Mesothelial cell of epicardium (in vitro differentiated cells): ENCODE measurements at places on chromosomes 4 and X.

DNA sequence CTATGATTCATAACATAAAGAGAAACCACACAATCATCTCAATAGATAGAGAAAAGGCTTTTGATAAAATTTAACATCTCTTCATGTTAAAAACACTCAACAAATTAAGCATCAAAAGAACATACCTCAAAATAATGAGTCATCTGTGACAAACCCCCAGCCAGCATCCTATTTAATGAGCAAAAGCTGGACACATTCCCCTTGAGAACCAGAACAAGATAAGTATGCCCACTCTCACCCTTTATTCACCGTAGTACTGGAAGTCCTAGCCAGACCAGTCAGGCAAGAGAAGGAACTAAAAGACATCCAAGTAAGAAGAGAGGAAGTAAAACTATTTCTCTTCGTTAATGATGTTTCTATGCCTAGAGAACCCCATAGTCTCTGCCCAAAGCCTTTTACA lies 507.2 kb downstream of the PABPC4L start:
- peaks cover 2% of the 10 kb centered on the region for H3K36me3 ChIP-seq
- no peak overlapping the region for H3K27ac ChIP-seq
- no peak for DNase-seq
- H3K4me1 ChIP-seq = no peaks in the 10 kb centered on the region
- no peak overlapping the region for H3K4me3 ChIP-seq

DNA sequence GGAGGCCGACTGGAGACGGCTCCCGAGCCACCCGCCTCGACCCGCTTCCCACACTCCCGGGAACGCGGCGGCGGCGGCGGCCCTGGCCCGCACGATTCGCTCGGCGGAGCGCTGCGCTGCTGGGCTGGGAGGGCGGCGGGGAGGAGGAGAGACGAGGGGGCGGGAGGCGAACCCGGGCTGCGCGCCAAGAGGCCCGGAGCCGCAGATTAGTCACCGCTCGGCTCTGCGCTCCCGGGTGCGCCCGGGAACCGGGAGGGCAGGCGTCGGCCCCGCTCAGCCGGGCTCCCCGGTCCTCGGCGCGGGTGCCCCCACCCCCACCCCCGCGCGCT lies 11.2 kb upstream of the BCOR start:
- peak overlapping the region; percentile 56 for H3K4me3 ChIP-seq
- no peak overlapping the region for H3K27ac ChIP-seq
- peak; percentile 82 for DNase-seq
- no peaks in the 10 kb centered on the region for H3K27me3 ChIP-seq
- no peaks in the 10 kb centered on the region for H3K36me3 ChIP-seq

- peaks cover 13% of the 10 kb centered on the region for H3K4me1 ChIP-seq
- H3K36me3 ChIP-seq = no peaks in the 10 kb centered on the region
- H3K27me3 ChIP-seq = no peaks in the 10 kb centered on the region
- DNase-seq = no peak
- peak overlapping the region; percentile 13 for H3K27ac ChIP-seq
- H3K4me3 ChIP-seq = no peak overlapping the region
Observed at GRCh38 chr4:78018271-78019049, 38.7 kb upstream of the FRAS1 start.

DNA sequence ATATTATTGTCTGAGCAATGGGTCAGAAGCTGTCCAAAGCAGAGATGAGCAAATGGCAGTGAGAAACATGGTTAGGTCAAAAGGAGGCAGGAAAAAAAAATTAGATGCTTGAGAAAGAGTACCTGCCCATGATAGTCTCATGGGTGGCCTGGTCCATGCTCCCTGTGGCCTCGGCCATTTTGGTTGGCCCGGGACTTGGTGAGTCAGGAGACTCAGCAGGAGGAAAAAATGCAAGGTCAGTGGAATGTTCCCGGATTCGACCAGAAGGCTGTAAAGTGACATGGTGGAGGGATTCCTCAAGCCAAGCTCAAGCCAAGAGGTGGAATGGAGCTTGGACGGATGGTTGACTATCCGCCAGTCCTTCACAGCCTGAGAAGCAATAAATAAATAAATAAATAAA lies 236.7 kb downstream of the ASMT start:
- no peaks in the 10 kb centered on the region for H3K27me3 ChIP-seq
- H3K36me3 ChIP-seq = no peaks in the 10 kb centered on the region
- no peak overlapping the region for H3K4me3 ChIP-seq
- no peak overlapping the region for H3K27ac ChIP-seq
- no peaks in the 10 kb centered on the region for H3K4me1 ChIP-seq

- H3K27me3 ChIP-seq = no peaks in the 10 kb centered on the region
- H3K36me3 ChIP-seq = no peaks in the 10 kb centered on the region
- no peak for DNase-seq
- H3K4me1 ChIP-seq = no peaks in the 10 kb centered on the region
- no peak overlapping the region for H3K27ac ChIP-seq
- H3K4me3 ChIP-seq = no peak overlapping the region
Observed at GRCh38 chrX:85111347-85111746, 107.7 kb downstream of the APOOL start.

GRCh38 chr4:16230308-16230707 lies 4.0 kb upstream of the TAPT1 start:
- no peak for DNase-seq
- peaks cover 30% of the 10 kb centered on the region for H3K4me1 ChIP-seq
- H3K4me3 ChIP-seq = no peak overlapping the region

DNA sequence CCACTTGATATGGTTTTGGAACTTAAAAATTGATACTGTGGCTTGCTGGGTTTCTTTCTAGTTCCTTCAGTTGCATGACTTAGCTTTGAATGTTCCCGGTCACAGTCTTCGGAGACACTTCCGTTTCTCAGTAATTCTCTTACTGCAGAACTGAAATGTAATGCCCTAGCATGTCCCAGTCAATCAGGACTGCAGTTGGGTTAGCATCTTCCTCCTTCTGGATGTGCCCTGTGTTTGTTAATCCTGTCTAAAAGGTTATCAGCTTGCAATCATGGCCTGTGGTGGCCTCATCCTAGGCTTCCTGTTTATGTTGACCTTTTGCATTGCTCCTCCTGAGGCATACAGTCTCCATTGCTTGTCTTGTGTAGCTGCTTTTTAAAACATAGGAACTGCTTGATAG lies 275.9 kb downstream of the ARHGAP10 start:
- peaks cover 9% of the 10 kb centered on the region for H3K4me1 ChIP-seq
- H3K27ac ChIP-seq = no peak overlapping the region
- peaks cover 9% of the 10 kb centered on the region for H3K36me3 ChIP-seq
- no peak overlapping the region for H3K4me3 ChIP-seq
